H1 (cell line): ENCODE measurements at places on chromosomes 7 and 10. TPM values are rescaled to one million over a fixed set of nuclear protein-coding genes. Genes with fewer than 3 reads are reported as not detected.

The POMZP3 gene
- total RNA-seq, result 6.2 and 9.0 TPM in 2 replicates

GRCh38 chr7:41995632-41996271 is 241.3 kb downstream of the GLI3 start:
- DNase-seq, result no peak

The SPDYE16 gene
- not detected in 2 replicates for total RNA-seq

The LIPF gene
- total RNA-seq, result not detected in 2 replicates

DNA sequence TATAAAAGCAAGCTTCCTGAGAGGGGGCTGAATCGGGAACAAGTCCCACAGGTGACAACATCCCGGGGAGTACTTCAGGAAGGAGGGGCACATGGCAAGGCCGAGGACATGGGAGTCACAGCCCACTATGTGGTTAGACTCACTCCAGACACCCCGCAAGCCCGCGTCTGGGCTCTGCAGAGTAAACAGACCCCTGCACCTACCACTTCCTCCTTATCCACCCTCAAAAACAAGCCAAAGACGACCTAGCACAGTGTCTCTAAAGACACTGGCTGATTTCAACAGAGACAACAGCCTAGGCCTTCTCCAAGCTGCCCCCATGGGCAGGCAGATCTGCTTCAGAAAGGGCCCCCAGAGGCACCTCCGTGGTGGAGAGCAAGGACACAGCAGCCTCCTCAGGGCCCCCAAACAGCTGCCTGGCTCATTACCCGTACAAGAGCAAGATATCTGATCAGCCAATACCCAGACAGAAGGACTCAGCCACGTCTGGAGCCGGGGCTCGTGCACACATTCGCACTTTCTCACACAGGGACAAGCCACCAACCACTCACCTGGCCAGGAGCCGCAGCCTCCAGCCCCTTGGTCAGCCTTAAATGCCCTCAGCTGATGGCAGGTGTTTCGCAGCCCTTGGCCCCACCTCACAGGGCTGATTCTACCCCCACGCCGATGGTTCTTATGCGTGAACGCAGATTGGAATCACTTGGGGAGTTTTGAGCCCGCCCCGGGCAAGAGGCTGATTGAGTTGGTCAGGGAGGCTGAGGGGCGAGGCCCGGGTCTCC is 10.7 kb upstream of the KPNA7 start:
- DNase-seq, result no peak

DNA sequence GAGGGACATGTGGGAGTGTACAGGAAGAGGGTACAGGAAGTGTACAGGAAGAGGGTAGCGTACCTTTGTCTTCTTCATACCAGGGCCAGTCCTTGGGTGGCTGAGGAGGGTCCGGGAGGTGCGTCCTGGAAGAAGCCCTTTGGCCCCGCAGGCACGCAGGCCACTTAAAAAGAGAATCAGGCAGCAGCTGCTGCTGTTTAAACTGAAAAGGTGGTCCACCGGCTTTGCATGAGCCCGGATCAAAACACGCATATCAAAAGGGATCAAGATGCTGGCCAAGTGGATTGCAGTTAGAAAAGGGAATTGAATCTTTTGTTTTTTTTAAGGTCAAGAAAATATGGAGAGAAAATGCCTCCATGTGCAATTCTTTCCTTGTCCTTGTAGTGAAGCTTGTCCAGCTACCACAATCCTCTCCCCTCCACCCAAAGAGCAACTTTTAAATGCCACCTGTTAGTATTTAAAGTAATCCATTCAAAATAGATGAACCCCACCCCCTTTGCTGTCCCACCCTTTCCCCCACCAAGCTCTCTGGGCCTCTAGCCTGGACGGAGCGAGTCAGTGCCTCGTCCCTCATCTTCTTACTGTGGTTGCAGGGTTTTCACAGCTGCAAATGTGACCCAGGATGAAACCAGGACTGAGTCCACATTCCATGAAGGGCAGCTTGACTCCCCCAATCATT is 142.8 kb downstream of the GLCCI1 start:
- no peak for DNase-seq

DNA sequence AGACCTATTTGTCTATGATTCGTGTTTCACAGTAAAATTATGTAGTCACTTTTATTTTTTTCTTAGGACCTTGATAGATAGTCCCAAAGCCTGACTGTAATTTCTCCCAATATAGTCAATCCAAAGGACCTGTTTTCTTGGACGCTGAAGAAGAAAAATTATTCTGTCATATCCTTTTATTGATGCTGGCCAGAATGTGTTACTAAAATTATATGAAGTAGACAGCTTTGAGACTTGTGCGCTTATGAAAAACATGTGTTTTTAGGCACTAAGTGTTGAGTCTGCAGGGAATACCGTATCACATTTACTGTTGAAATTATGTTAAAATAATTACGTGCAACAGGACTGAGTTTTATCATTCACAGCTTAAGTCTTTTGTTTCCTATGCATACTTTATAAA is 17.9 kb downstream of the TES start:
- DNase-seq, result no peak

The CABCOCO1 gene
- total RNA-seq, result not detected in 2 replicates

- DNase-seq, result no peak
Measured at GRCh38 chr10:10787586-10787985, 230.1 kb upstream of the CELF2 start.

DNA sequence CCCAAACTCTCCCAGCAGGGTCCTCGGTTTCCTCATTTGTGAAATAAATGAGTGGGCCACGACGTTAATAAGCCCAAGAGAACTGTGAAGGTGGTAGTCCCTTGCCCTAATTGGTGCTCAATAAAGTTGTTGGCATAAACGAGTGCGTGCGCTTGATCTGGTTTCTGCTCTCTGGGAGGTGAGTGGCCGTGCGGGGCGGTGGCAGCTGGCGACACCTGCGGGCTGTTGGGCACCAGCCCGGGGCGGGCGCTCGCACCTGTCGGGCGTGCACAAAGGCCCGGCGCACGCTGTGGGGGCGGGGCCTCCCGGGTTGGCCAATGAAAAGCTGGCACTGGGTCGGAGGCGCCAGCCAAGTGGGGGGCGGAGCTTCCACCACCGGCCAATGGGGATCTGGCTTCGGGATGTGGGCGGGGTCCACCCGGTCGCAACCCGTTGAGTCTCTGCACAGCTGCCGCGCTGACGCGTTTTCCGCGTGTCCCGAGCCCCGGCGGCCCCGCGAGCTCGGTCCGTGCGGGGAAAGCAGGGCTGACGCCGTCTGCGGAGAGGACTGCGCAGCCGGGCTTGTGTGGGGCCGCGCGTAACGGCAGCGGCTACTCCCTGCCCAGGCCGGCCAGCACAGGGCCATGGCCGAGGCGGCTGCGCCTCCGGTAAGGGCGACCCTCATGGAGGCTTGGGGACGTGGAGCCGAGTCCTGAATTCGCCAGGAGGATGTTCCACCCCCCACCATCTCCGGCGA is 23.0 kb downstream of the ZNF783 start:
- DNase-seq, result peak; percentile 100

GRCh38 chr10:121532292-121532864 is 65.9 kb downstream of the FGFR2 start:
- no peak for DNase-seq

The TMEM176A gene
- 0.90 and 1.3 TPM in 2 replicates for total RNA-seq

DNA sequence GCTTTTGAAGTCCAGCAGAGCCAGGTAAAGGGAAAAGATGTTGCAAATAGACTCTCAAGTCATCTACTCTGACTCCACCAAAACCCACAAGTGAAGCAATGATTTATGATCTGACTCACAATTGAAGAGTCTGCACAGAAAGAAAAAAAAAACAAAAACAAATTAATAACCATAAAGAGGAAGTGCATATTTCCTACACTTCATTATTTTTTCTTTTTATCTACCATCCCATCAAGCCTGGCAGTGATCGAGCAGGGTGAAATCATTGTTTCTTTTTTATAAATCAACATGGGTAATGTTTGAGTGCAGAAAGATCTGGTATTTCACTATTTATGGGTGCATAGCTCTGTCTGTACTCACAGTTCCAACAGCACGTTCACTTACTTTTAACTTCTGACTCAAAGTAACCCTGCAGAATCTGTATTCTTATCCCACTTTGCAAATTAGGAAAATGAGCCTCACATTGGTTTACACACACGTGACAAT is 829.0 kb downstream of the TNS3 start:
- DNase-seq, result no peak

DNA sequence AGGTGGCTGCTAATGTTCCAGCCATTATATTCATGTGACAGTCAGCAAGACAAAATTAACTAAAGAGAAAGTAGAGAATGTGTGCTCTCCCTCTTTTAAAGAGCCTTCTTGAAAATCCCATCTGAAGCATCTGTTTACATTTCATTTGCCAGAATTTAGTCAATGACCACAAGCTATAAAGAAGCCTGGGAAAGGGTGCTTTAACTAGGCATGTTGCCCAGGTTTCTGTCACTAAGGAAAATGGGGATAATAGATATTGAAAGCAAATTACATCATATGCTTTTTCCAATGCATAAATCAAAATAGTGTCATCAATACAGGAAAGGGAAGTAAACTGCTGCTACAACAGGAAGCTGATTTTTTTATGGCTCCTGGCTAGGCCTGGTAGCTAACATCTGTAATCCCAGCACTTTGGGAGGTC is 67.7 kb downstream of the ELAPOR2 start:
- no peak for DNase-seq

GRCh38 chr10:28981007-28981406 is 303.7 kb downstream of the BAMBI start:
- no peak for DNase-seq

DNA sequence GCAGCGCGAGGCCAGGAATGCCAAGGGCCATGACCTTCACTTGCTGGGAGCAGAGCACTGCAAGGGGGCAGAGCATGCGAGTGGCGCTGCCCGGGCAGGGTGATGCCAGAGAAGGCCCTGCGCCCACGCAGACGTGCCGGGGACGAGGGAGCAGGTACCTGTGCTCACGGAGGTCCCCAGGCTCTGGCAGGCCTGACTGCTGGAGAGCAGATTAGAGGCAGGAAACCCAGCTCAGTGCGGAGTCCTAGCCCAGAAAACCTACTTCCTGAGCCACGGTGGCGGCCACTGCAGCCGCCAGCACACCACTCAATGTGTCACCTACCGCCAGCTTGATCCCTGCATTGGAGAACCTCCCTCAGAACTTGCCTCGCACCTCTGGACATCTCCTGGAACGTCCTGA is 148.4 kb downstream of the MAD1L1 start:
- DNase-seq, result no peak
